ENCODE measurements at places on chromosomes 3 and 15.
A peak's percentile ranks its signal among the peaks of the same experiment; 100 is the strongest.

DNA sequence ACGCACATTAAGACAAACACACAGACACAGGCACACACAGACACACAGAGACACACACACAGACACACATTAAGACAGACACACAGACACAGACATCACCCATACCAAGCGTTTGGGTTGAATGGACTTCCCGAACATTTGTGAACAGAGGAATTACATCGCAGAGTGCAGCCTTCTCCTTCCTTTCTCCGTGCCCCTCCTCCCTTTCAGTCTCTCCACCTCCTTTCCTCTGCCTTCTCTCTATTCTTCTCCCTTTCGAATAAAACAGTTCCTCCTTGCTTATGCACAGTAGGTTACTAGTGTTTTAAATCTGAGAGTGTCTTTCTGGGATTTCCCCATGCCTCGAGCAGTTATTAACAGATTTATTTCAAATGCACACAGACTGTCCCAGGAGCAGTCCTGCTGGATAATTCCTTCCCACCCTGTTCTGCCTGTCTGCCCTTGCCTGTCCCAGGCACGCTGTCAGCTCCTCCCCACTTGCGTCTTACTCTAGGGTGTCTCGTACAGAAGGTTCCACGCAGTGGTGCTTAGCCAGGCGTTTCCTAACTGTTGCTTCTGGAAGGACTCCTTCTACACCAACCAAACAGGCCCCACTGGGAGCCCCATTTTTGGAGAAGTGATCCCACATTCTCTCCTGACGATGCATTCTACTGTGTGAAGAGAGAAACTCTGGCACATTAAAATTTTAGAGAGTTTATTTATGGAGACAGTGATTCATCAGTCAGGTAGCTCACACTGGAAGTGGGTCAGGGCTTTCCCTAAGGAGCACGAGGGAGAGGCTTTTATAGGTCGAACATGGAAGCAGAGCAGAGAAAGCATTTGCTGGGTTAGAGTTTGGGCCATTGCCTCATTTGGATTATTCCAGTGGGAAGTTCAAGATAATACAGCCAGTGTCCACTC, 163.8 kb downstream of the SV2B start:
- no peak for DNase-seq

- no peak for DNase-seq
Measured at GRCh38 chr15:66644869-66645268, 57.2 kb upstream of the SMAD6 start.

GRCh38 chr15:47312161-47312560, 405.1 kb upstream of the SEMA6D start:
- DNase-seq: no peak

GRCh38 chr3:51539291-51539941, 897 bp downstream of the RAD54L2 start:
- peak; percentile 27 for DNase-seq

GRCh38 chr3:153099131-153099530, 62.9 kb upstream of the RAP2B start:
- DNase-seq: no peak

- no peak for DNase-seq
Measured at GRCh38 chr3:135629701-135630408, 335.7 kb upstream of the PPP2R3A start.

GRCh38 chr3:116339441-116340028, 105.8 kb downstream of the LSAMP start:
- DNase-seq: no peak

DNA sequence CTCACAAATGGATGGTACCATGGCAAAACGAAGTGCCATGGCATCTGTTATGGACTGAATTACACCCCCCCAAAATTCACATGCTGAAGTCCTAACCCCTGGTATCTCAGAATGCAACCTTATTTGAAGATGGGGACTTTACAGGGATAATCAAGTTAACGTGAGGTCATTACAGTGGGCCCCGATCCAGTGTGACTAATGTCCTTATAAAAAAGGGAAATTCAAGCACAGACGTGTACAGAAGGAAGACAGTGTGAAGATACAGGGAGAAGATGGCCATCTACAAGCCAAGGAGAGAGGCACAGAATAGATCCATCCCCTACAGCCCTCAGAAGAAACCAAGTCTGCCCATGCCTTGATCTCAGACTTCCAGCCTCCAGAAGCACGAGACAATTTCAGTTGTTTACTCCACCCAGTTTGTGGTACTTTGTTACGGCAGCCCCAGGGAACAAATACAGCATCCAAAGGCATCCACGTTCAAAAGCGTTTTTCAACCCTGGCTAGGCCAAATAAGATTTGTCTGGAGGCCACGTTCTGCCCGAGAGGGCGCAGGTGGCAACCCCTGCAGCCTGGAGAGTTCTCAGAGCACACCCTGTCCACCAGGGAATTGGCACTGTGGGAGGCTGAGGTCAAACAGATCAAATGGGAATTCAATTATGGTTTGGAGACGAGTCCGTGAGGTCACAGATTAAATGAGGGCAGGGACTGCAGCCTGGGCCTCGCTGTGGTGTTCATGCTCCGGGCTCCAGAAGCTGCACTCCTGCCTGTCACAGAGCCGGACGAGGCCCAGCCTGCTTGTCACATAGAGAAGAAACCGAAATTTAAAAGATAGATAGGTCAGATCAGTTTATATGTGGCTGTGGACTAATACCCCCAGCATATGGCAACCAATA, 494.8 kb downstream of the SHQ1 start:
- DNase-seq: no peak

- no peak for DNase-seq
Measured at GRCh38 chr3:48503401-48504050, 448 bp downstream of the SHISA5 start.

GRCh38 chr3:75144406-75144805, 519.7 kb upstream of the FRG2C start:
- no peak for DNase-seq

DNA sequence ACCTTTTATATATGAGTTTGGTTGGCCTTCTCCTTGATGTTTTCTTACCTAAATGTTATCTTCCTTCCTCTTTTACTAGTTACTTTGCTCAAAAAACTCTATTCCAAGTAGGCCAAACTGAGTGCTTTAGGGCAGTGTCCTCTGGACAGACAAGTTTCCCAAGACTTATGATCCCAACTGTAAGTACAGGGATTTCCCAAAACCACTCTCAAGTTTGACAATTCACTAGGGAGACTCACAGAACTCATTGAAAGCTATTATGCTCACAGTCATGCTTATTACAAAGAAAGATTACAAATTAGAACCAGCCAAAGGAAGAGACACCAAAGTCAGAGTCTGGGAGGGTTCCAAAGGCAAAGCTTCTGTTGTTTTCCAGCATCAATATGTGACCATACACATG, 534.2 kb upstream of the ALCAM start:
- DNase-seq: no peak

- no peak for DNase-seq
Measured at GRCh38 chr3:73681198-73681597, 56.5 kb upstream of the PDZRN3 start.

GRCh38 chr3:54915181-54915580, 12.7 kb downstream of the LRTM1 start:
- DNase-seq: no peak

GRCh38 chr3:71316066-71316777, 267.3 kb downstream of the FOXP1 start:
- no peak for DNase-seq

DNA sequence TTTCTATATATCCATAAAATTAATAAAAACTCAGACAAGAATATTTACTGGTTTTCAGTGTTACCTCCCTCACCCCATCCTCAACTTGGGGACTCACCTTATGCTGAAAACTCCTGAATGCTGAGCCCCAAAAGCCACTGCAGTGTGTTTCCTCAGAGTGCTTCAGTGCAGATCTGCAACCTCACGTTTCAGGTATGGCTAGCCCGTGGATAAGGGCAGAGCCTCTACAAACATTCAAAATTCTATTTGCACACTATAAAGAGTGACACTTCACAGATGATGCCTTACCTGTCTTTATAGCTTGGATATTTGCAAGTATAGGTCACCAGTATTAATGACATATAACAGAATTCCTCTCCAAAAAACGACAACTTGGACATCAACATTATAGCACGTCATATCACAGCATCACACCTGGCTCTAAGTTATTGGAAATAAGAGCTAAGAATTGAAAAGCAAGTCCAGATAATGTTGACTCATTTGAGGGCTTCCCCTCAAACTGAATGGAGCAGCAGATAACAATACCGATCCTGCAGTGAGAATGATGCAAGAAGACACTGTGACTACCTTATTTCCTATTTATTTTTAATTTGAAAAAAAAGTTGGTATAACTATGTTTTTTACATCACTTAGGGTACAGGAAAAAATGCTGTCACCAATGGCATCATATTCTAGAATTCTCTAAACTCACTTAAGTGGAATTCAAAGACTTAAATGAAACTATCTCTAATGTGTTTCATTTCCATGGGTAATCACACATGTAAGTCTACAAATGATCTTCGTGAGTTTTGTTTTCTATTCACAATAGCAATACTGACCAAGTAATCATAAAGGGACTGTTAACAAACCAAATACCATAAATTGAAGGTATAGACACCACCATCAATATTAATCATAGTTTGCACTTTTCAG, 40.7 kb upstream of the RSL24D1 start:
- no peak for DNase-seq

- peak; percentile 29 for DNase-seq
Measured at GRCh38 chr15:40029979-40030893, 8.7 kb downstream of the SRP14 start.

- DNase-seq: no peak
Measured at GRCh38 chr3:63355809-63356208, 77.7 kb downstream of the SYNPR start.

- no peak for DNase-seq
Measured at GRCh38 chr3:128367761-128368160, 98.9 kb downstream of the DNAJB8 start.

DNA sequence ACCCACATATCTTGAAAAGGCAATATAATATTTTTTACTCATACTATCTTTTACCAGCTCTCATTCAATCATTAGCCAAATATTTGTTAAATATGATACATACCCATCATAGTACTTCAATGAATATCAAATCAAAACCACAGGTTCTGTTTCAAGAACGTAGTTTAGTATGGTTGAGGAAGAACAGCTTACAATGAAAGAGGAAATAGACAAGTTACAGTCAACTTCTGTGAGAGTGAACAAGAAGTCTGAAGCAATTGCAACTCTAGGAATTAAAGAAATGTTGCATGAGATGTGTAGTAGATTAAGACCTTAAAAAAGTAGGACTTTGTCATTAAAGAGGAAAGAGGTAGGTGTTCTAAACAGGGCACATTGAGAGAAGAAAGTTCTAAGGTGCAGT, 9.3 kb downstream of the BCHE start:
- no peak for DNase-seq

DNA sequence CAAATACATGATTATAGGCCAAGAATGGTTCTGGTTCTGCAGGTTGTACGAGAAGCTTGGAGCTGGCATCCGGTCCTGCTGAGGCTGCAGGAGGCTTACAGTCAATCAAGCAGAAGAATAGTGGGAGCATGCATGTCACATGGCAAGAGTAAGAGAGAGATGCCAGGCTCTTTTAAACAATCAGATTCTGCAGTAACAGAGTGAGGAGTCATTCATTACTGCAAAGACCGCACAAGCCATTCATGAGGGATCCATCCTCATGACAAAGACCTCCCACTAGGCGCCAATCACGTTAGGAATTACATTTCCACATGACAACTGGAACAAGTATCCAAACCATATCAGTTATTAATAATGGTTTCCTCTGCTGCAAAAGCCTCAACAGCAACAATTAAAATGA, 536.8 kb downstream of the CADM2 start:
- DNase-seq: no peak

- DNase-seq: no peak
Measured at GRCh38 chr15:78007211-78007931, 70.1 kb downstream of the TBC1D2B start.

DNA sequence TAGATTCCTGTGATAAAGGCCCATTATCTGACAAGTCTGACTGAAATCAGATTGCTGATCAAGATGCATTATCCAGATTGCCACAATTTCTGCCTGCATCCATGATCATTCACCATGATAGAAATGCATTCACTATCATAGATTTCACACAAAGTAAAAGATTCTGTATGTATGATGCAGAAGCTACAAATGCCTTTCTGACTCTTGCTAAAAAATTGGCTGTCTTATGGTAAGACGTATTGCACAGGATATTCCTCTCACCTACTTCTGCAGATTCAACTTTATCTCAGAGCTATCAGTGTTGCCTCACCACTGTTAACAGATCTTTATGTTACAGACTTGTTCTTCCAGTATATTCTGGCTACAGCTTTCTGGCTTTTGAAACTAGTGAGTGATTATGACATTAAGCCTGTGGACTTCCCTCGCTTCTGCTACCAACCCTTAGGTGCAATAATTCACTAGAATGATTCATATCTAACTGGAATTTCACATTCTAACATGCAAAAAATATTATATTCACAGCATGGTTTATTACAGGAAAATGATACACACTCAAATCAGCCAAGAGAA, 955.3 kb downstream of the EPHA3 start:
- DNase-seq: no peak

- DNase-seq: no peak
Measured at GRCh38 chr3:113285741-113286140, 74.4 kb downstream of the BOC start.

DNA sequence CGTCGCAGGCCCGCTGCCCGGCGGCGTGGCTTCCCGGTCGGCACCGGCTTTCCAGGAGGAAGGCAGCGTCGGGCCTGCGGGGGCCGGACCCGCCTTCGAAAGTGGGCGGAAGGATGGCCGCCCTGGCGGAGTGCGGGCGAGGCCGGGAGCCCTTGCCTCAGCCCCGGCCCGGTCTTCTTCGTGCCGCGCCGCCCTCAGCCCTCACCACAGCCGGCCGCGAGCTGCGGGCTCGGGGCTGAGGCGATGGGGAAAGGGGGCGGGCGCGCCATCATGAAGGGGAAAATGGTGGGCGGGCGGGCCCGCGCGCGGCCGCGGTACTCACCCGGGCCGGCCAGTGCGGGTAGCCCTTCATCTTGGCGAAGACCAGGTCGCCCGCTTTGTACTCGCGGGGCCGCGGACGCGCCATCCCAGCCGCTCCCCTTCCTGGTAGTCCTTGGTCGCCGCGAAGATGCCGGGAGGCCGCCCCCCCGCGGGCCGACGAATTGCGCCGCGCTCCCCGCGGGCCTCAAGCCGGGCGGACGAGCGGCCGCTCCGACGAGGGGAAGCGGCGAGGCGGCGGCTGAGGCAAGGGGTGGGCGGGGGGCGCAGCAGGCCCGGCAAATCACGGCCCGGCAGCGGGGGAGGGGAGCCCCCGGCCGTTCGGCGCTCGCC, 489 bp downstream of the HDGFL3 start:
- DNase-seq: peak; percentile 8

- no peak for DNase-seq
Measured at GRCh38 chr3:9293076-9293475, 43.6 kb upstream of the SRGAP3 start.

- no peak for DNase-seq
Measured at GRCh38 chr3:37969596-37970100, 20.9 kb upstream of the VILL start.

DNA sequence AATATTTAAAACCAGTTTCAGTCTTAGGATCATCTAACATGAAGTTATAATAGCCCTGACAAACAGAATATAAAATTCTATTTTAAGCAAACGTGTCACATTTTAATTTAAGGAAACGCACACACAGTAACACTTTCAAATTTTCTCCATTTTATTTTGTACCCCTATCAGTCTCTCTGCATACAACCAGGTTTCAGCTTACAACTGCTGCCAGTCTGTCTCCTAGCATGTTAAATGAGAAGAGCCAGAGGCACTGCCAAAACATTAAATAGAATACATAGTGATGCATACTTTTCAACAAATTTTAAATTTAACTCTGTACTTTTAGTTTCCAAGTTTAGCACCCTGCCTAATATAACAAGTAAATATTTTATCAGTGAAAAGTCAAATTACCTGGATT, 60.8 kb downstream of the UACA start:
- DNase-seq: no peak
